Peyer's patch (tissue), 4 donors: ENCODE measurements at places on chromosomes 16 and 17.

- no peak for DNase-seq
Observed at GRCh38 chr17:43614561-43614960, 47.2 kb downstream of the MEOX1 start.

- no peak for DNase-seq
Observed at GRCh38 chr17:17752821-17753321, 71.6 kb downstream of the RAI1 start.

DNA sequence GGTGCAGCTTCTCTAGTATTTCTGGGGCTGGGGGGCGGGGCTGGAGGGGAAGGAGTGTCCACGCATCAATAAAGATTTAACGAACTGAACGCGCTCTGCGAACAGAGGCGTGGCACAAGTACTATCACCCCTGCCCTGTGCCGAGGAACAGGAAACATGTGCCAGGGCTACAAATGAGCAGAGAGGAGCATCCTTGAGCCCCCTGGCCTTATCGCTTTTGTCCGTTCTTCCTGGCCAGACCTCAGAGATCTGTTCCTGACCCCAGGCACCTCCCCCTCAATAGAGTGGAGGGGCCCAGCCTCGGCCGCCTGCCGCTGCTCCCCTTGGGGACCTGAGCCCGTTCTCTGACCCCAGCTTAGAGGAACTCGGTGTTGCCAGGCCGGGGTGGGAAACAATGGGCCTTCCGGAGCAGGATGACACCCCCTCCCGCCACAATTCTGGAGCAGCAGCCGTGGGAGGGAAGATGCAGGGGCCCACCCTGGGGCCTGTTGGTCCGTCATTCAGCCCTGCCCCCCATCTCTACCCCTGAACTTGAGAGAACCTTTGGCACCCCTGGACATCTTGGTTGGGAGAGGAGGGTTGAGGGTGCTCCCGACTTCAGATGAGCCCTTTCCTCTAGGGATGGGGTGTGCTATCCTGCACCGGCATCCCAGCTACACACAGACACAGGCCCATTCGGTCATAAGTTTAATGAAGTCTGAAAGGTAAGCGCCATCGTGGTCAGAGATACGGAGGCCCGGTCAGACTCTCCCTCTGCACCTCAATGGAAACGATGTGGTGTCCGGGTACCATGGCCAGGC, 1.1 kb downstream of the NAA38 start:
- DNase-seq, result peak; percentile 31

GRCh38 chr16:2253293-2253692, 1.9 kb upstream of the ECI1 start:
- DNase-seq, result no peak

GRCh38 chr17:30524847-30525246, 47.6 kb downstream of the GOSR1 start:
- no peak for DNase-seq

- no peak for DNase-seq
Observed at GRCh38 chr16:54437401-54437800, 150.8 kb upstream of the IRX3 start.

GRCh38 chr17:17320911-17321220, 17.7 kb downstream of the NT5M start:
- no peak for DNase-seq

DNA sequence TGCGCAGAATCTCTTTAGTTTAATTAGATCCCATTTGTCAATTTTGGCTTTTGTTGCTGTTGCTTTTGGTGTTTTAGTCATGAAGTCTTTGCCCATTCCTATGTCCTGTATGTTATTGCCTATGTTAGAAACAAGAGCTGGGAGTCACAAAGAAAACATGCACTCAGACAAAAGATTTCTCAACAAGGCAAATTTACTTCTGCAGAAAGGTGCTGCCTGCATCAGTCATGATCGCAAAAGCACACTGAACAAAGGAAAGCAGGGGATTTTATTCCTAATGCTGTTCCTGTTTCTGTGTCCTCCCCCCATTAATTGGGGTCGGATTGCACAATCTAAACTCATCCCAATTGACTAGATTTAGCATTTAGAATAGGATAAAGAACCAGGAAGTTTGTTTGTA, 55.9 kb downstream of the ATF7IP2 start:
- DNase-seq, result no peak

GRCh38 chr16:74485916-74486315, 64.6 kb upstream of the CLEC18B start:
- no peak for DNase-seq

- no peak for DNase-seq
Observed at GRCh38 chr17:39064374-39064773, 87.1 kb downstream of the PLXDC1 start.

GRCh38 chr17:4040784-4041183, 76.5 kb upstream of the ATP2A3 start:
- DNase-seq, result no peak
